ENCODE measurements at places on chromosomes 2 and 18. TPM values are rescaled to one million over a fixed set of nuclear protein-coding genes. Genes with fewer than 3 reads are reported as not detected.

- no peak overlapping the region for H3K4me3 ChIP-seq
- no peaks in the 10 kb centered on the region for H3K27me3 ChIP-seq
- peaks cover 12% of the 10 kb centered on the region for H3K4me1 ChIP-seq
- DNase-seq: no peak
These were observed 6.4 kb downstream of the ASPRV1 start for GRCh38 chr2:69955029-69955428.

GRCh38 chr2:119222863-119223520 lies 642 bp upstream of the STEAP3 start:
- DNase-seq: no peak
- H3K4me3 ChIP-seq: peak overlapping the region; percentile 41
- no peaks in the 10 kb centered on the region for H3K27me3 ChIP-seq
- H3K27ac ChIP-seq: no peak overlapping the region
- no peaks in the 10 kb centered on the region for H3K36me3 ChIP-seq

DNA sequence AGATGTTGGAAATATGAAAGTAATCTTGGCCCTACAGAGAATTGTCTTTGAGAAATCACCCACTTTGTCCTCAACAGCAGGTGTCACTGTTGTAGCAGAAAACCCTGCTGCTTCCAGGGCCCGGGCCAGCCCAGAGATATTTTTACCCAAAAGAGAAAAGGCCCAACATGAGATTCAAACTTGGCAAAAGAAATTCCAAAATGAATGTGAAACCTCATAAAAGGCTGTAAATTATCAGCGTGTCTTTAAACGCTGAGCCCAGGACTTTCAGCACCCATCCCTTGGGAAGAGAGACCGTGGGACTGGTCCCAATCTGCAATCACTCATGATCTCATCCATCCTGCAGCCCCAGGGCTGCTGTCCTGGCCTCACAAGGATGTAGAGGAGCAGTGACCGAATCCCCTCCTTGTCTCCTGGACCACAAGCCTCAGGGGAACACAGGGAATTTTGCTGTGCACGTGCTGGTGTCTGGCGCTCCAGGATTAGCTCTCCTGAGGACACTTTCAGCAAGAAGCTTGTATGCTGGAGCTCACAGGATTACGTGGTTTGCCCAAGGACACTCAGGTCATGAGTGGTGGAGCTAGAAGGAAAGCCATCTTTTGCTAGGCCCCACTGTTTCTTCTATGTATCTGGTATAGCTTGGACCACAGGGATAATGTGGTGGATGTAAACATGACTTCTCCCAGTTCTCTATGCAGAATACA lies 202.1 kb downstream of the RNF144A start:
- peaks cover 7% of the 10 kb centered on the region for H3K27me3 ChIP-seq
- no peak overlapping the region for H3K27ac ChIP-seq
- no peaks in the 10 kb centered on the region for H3K4me1 ChIP-seq
- no peak for DNase-seq

- peaks cover 16% of the 10 kb centered on the region for H3K36me3 ChIP-seq
- no peak for DNase-seq
- H3K4me1 ChIP-seq: peaks cover 40% of the 10 kb centered on the region
- H3K27ac ChIP-seq: peak overlapping the region; percentile 81
- peak overlapping the region; percentile 91 for H3K4me3 ChIP-seq
These were observed 2.1 kb upstream of the STK17B start for GRCh38 chr2:196173505-196173904.

CTAGE1 gene
- not detected for total RNA-seq

Data from natural killer cell treated with Interleukin-12 subunit alpha and Interleukin-12 subunit beta and Interleukin-15 and Interleukin-18, amount 100 ng/mL, for 72 hours (primary cell).